ENCODE measurements at places on chromosomes 6 and 20.

DNA sequence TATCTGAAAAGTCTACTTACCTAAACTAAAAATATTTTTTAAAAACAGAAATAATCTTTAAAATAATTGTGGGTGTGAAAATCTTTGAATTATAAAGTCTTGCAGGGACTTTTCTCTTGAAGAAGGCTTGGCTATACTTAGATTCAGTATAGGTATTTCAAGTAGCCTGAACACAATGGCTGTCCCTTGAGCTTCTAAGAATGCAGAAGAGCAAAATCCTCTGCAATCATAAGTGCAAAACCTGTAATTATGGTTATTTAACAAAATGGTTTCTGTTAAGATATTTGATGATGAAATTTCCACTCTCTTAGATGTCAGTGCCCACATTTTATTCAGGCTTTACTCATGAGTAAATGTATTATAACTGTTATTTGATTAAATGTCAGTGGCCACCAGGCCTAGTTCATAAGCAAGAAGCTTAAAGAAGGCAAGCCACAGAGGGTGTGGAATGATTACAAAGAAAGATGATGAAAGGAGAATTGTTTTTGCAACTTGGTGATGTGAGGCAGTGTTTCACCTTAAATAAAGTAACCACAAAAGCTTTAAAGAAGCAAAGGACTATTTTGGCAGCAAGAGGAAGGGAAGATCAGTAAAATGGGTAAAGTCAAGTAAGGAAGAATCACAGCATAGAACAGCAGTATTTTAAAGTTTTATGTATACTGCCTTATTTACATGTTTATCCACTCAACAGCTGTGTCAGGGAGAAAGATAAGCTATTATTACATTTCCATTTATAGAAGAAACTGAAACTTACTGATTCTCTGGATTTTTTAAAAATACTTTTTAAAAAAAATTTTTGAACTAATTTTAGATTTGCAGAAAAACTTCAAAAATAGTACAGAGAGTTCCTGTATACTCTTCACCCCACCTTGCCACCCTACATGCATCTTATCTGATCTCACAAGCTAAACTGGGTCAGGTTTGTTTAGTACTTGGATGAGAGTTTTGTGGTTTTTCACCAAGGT is 351.2 kb upstream of the RUNX2 start:
- no peak for DNase-seq

DNA sequence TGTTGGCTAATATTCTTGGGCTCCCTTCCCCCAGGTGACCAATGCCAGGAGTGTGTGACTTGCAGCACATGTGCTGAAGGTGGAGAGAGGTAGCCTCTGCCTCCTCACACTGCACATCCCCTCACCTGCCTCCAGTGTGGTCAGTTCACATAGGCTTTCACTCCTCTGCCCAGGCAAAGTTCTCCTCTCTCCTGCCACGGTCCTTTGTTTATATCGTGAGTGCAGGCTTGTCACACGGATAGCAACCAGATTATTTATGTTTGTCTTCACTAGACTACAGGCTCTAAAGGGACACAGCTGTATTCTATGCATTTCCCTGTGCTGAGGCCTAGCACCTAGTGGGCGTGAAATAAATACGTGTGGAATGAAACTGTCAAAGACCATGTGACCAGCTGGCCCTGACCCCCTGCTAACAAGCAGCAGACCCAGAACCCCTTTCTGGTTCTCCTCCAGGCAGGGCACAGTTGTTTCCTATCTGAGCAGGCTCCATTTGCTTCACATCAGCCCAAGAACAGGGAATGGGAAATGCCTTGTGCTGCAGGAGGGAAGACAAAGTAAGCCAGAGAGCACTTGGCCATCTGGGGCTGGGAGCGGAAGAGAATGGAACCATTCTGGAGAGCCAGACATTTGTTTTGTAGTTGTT is 42.3 kb downstream of the UNC5CL start:
- no peak for DNase-seq

DNA sequence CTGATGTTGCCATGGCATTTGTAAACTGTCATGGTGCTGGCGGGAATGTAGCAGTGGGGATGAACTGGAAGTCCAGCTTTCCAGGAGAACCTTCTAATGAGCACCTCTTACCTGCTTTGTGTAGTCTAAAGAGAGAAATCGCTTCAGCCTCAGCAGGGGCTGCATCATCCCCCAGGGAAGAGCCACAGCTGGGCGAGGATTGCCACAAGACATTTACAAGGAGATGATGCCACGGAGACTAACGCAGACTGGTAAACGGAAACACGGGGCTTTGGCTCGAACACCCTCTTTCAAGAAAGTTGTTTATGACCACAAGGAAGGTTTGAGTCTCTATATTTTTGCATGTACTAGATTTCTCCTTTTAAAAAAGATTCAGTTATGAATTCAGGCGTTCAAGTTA is 72.9 kb downstream of the CDH26 start:
- DNase-seq, result no peak

DNA sequence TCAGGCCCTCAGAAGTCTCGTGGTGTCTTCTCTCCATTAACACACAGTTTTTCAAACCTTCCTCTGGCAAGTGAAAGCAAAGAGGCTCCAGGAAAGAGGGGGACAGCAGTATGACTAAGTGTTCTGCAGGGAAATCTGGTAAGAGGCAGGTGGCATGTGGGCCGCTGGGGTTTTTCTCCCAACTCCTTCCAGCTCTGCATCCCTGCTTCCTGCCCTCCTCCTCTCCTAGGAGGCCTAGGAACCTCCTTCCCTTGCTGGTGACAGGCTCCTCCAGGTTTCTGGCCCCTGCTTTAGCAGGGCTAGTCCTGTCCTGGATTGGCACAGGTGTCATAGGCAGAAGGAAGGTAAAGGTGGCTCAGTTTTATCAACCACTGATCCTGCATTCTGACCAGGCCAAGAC is 7.6 kb upstream of the ITCH start:
- DNase-seq, result no peak

GRCh38 chr6:163100259-163100658 is 314.3 kb upstream of the QKI start:
- no peak for DNase-seq

DNA sequence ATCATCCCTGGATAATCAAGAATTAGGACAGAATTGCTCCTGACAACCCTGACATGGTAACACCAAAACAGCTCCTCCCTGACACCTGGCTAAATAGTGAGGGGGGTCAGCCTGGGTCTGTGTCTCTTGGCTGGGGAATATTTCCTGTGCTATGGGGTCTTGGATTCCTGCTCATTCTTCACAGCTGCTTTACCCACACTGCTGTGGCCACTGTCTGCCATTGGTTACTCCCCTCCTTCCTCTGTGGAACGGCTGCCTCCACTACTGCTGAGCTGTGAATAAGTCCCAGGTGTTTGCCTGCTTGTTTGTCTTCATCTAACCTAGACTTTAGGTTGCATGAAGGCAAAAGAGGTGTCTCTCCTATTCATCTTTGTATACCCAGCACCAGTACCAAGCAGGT is 33.9 kb upstream of the TXLNB start:
- no peak for DNase-seq

GRCh38 chr6:15325540-15325955 is 79.7 kb downstream of the JARID2 start:
- no peak for DNase-seq

DNA sequence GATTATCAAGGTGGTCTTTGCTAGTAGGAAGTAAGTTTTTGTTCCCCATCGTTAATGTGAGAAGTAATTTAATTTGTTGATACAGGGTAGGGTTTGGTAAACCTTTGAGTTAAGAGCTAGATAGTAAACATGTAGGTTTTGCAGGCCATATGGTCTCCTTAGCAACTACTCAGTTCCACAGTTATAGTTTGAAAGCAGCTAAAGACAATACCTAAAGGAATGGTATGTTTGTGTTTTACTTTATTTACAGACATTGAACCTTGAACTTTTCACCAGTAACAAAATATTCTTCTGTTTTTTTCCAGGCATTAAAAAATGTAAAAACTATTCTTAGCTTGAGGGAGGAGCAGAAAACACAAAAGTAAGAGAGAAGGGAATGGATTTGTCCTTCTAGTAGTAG is 1.7 kb downstream of the CAP2 start:
- DNase-seq, result no peak

DNA sequence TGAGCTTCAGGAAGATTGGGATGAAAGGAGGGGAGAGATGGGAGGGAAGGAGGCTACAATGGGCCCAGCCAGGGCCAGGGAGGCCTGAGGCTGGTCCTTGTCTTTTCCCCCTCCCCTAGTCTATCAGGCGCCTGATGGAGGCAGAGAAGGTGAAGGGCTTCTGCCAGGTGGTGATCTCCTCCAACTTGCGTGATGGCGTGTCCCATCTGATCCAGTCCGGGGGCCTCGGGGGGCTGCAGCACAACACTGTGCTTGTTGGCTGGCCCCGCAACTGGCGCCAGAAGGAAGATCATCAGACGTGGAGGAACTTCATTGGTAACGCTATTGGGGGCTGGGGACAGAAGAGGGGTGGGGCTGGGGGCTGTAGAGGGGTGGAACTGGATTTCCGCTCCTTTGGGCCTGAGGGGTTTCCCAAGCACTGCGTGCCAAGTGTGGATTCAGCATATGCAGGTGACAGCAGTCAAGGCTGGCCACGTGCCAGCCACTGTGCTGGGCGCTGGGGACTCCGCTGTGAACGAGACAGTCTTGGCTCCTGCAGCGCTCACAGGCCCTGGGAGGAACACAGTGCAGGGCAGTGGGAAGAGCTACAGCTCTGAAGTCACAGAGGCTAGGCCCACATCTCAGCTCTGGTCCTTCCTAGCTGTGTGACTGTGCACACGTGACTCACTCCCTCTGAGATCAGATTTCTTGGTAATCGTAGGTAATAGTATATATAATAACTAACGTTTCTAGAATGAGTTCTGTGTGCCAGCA is 22.7 kb downstream of the SLC12A5 start:
- DNase-seq, result no peak

DNA sequence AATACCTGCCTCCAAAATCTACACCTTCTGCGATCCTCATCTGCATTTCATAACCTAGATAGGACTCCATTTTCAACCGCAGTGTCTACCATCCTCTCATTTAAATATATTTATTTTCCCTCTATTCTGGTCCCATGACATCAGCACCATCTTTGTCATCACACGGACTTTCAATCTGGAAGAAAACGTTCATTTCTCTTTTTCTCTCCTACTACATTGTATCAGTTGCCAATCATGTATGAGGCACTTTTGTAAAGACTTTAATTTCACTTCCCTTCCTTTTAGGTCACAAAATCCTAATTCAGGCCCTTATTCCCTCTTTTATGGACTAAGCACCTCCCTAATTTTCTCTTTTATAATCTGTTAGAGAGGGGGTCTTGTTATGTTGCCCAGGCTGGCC is 89.6 kb downstream of the PHACTR1 start:
- no peak for DNase-seq

GRCh38 chr6:69835414-69836179 is 30.8 kb upstream of the COL19A1 start:
- no peak for DNase-seq

DNA sequence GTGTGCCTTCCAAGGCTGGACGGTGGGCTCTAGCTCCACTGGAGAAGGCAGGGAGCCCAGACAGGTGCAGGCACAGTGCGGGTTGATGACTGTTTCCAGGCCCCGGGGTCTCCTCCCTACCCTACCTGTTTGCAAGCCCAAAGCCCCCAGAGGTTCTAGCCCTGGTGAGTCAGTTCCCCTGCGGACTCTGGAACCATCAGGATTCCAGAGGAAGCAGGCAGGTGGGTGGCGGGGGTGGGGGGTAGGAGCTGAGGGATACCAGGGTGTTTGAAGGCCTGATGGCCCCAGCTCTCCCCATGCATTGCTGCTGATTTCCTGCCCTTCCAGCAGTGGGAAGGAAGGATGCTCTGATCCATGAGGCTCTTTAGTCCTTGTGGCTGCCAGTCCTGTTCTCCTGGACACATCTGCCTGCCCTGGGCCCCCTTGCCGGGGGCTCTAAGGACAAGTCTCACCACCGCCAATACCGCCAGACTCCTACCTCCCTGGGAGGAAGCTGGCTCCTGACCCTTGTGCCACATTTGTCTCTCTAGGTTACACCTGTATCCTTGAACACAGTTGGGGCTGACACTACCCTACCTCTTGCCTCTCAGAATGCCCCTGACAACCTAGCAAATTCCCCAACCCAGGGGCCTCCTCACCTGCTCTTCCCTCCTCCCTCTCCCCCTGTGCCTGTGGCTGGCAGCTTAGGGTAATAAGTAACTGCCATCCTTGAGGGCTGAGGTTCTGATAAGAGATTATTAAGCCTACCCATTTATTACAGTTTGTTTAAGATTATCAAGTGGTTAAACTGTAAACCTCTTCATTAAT is 21.7 kb downstream of the KCNK5 start:
- DNase-seq, result no peak

DNA sequence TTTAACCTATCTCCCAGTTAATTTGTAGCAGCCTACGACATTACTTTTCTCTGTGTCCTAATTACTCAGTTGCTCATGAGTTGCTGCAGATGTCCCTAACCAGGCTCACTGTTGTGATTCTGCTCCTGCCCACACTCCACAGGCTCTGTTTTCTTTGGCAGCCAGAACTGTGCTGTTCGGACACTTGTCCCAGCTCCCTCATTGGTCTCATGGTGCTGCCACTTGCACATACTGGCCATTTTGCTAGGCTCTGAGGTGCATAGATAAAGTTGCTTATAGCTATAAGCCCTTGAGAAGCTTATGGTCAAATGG is 55.0 kb downstream of the NOX3 start:
- no peak for DNase-seq

GRCh38 chr6:43780941-43781928 is 11.2 kb downstream of the VEGFA start:
- no peak for DNase-seq

DNA sequence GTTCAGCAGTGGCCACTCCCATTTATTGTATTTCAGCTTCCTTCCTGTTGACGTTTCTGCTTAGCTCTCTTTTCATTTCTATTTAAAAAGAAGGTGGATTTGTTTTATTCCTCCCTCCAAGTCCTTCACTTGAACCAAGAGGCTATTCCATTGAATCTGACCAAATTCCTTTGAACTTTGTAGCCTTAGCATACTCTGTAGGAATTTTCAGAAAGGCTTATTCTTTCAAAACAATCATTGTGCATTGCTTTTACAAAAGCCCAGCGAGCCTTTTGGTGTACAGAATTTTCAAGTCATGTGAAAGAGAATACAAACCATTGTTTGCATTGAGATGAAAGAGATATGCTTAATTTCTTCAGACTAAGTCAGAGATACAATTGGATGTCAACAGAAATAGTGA is 151.0 kb upstream of the INSM1 start:
- DNase-seq, result no peak

DNA sequence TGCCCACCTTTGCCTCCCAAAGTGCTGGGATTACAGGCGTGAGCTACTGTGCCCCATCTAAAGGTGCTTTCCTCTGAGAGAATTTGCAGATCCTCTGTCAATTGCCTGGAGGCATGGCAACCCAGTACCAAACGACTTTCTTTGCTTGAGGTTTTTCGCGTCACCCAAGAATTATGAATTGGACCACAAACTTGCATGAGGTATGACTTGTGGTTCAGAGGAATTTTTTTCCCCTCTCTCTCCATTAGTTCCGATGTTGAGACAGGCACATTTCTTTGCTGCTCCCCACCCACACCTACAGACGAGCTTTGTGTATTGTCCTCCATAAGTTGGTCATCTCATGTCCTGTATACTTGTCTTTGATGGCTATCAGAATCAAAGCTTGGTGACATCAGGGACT is 11.8 kb upstream of the SCAF8 start:
- no peak for DNase-seq
